ENCODE measurements at places on chromosomes 2 and 18.

- no peaks in the 10 kb centered on the region for H3K27me3 ChIP-seq
- no peak overlapping the region for H3K27ac ChIP-seq
- H3K4me3 ChIP-seq: no peak overlapping the region
- no peak for DNase-seq
- H3K4me1 ChIP-seq: no peaks in the 10 kb centered on the region
Measured at GRCh38 chr2:66717973-66718372, 283.0 kb downstream of the MEIS1 start.

DNA sequence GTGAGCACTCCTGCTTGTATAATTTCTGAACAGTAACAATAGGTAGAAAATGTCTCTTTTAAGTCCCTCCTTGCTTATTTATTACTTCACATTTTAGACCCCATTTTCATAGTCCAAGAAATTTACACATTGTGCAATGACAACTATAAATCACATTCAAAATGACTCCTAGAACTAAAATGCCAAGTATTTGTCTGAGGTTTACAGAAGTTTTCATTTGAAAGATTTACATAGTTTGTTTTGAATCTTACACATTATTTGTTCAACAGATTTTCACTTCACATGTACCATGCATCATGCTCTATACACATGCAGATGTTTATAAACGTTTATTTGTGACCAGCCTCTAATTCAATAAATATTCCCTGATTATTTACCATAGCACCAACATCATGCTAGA lies 15.7 kb upstream of the TRIB2 start:
- peaks cover 3% of the 10 kb centered on the region for H3K4me1 ChIP-seq
- DNase-seq: no peak
- H3K36me3 ChIP-seq: no peaks in the 10 kb centered on the region
- no peak overlapping the region for H3K27ac ChIP-seq

- H3K27ac ChIP-seq: no peak overlapping the region
- no peak overlapping the region for H3K4me3 ChIP-seq
- H3K4me1 ChIP-seq: no peaks in the 10 kb centered on the region
- no peaks in the 10 kb centered on the region for H3K27me3 ChIP-seq
Measured at GRCh38 chr2:218145124-218145523, 19.3 kb downstream of the CXCR2 start.

GRCh38 chr18:54251606-54252390 lies 17.5 kb upstream of the POLI start:
- H3K27me3 ChIP-seq: no peaks in the 10 kb centered on the region
- H3K4me1 ChIP-seq: no peaks in the 10 kb centered on the region
- no peak for DNase-seq
- no peak overlapping the region for H3K27ac ChIP-seq
- no peaks in the 10 kb centered on the region for H3K36me3 ChIP-seq

DNA sequence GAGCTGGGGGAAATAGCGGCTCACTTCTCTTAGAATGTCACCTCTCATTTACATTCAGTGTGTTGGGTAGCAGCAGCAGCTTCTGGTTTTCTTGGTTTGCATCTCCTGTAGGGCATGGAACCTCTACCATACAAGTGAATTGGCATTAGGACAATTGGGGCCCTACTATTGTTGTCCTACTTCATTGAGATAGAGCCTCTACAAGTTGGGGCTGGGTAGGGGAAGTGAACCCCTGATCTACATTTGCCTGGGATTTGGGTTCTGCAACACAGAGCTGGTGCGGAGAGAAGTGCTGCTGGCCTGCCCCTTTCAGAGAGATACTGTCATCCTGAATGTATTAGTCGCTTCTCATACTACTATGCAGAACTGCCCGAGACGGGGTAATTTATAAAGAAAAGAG lies 391.6 kb upstream of the HS6ST1 start:
- DNase-seq: no peak
- no peaks in the 10 kb centered on the region for H3K4me1 ChIP-seq
- H3K27ac ChIP-seq: no peak overlapping the region
- no peaks in the 10 kb centered on the region for H3K27me3 ChIP-seq
- H3K36me3 ChIP-seq: no peaks in the 10 kb centered on the region

- H3K27me3 ChIP-seq: no peaks in the 10 kb centered on the region
- H3K4me1 ChIP-seq: no peaks in the 10 kb centered on the region
- H3K4me3 ChIP-seq: no peak overlapping the region
- no peak for DNase-seq
Measured at GRCh38 chr18:44579745-44580144, 100.9 kb upstream of the SETBP1 start.

DNA sequence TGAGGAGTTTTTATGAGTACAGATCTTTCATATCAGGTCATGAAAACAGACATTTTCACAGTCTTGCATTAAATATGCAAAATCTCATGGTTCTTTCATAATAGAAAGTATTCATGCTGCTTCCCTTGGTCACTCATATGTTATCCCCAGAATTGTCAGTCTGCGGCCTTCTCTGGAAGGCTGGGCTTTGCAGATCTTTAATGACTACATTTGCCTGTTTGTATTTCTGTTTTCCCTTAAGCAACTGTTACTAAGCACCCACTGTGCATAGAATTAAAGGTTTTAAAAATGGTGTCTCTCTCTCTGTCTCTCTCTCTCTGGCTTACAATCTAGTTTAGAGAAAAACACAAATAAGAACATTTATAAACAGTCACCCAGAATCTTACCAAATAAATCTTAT lies 456.3 kb downstream of the RIT2 start:
- H3K27ac ChIP-seq: no peak overlapping the region
- DNase-seq: no peak
- no peak overlapping the region for H3K4me3 ChIP-seq
- no peaks in the 10 kb centered on the region for H3K27me3 ChIP-seq
- H3K4me1 ChIP-seq: no peaks in the 10 kb centered on the region

DNA sequence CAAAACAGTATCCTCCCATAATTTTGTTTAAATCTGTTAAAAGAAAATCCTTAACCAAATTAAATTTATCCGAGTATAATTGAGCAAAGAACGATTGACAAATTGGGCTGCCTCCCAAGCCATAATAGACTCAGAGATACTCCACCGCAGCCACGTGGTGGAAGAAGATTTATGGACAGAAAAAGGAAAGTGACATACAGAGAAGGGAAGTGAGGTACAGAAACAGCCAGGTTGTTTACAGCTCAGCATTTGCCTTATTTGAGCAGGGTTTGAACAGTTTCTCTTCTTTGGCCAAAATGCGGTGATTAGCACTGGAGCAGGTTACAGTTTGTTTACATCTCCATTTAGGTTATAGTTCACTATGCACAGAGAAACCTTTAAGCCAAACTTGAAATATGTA lies 60.8 kb downstream of the KYNU start:
- no peaks in the 10 kb centered on the region for H3K4me1 ChIP-seq
- H3K4me3 ChIP-seq: no peak overlapping the region
- DNase-seq: no peak
- H3K27ac ChIP-seq: no peak overlapping the region
- no peaks in the 10 kb centered on the region for H3K36me3 ChIP-seq
- H3K27me3 ChIP-seq: no peaks in the 10 kb centered on the region

GRCh38 chr2:65498396-65498795 lies 66.0 kb upstream of the SPRED2 start:
- no peaks in the 10 kb centered on the region for H3K27me3 ChIP-seq
- no peak overlapping the region for H3K27ac ChIP-seq
- H3K4me1 ChIP-seq: no peaks in the 10 kb centered on the region

GRCh38 chr18:35215026-35215425 lies 25.8 kb upstream of the ZNF397 start:
- no peaks in the 10 kb centered on the region for H3K4me1 ChIP-seq
- no peak for DNase-seq
- H3K4me3 ChIP-seq: no peak overlapping the region
- H3K27ac ChIP-seq: no peak overlapping the region
- H3K36me3 ChIP-seq: no peaks in the 10 kb centered on the region
- H3K27me3 ChIP-seq: no peaks in the 10 kb centered on the region

DNA sequence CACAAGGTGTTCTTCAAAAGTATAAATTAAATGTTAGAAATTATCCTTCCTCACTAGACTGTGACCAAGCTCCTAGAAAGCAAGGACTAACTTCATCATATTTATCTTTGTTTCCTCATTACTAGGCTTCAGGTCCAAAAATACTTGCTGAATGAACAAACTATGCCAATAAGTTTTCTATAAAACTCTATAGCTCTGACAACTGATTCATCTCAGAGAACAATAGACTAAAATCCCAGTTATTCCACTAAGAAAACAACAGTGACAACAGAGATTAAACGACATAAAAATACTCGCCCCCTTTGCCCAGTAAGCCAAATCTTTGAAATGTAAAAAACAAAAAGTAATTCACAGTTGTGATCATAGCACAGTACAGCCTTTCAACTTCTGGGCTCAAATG lies 13.6 kb downstream of the TLK1 start:
- H3K36me3 ChIP-seq: no peaks in the 10 kb centered on the region
- no peak for DNase-seq
- H3K4me3 ChIP-seq: no peak overlapping the region

DNA sequence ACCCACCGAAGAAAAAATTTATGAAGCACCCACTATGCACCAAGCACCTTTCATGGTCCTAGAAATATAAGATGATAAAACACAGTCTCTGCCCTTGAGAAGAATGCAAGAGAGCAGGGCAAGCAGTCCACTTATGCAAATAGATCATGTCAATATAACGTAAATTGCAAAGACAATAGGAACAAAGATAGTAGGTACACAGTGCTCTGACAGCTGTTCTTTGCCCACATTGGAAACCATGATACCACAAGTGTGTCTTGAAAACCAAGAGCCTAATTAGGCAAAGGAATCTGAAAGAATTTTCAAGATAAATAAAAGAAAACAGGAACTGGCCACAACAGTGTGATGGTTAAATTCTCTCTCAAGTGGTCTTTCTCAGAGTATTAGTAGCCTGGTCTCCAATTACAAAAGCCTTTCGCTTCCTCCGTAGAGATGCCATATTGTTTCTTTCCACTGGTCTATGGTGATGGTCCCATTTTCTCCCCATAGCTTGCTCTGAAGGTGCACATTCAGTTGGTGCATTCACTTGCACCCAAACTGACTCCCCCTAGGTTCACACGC lies 108.5 kb downstream of the VWC2L start:
- no peak overlapping the region for H3K4me3 ChIP-seq
- no peaks in the 10 kb centered on the region for H3K27me3 ChIP-seq
- no peak overlapping the region for H3K27ac ChIP-seq
- DNase-seq: no peak
- H3K36me3 ChIP-seq: no peaks in the 10 kb centered on the region
- H3K4me1 ChIP-seq: no peaks in the 10 kb centered on the region

- no peaks in the 10 kb centered on the region for H3K36me3 ChIP-seq
- DNase-seq: peak; percentile 63
- peak overlapping the region; percentile 6 for H3K27ac ChIP-seq
- no peaks in the 10 kb centered on the region for H3K27me3 ChIP-seq
Measured at GRCh38 chr2:46171411-46171953, 125.7 kb upstream of the EPAS1 start.

- no peaks in the 10 kb centered on the region for H3K36me3 ChIP-seq
- no peak overlapping the region for H3K4me3 ChIP-seq
- H3K27ac ChIP-seq: no peak overlapping the region
- no peak for DNase-seq
- H3K27me3 ChIP-seq: no peaks in the 10 kb centered on the region
- H3K4me1 ChIP-seq: no peaks in the 10 kb centered on the region
Measured at GRCh38 chr2:56502616-56503015, 318.8 kb downstream of the CCDC85A start.

DNA sequence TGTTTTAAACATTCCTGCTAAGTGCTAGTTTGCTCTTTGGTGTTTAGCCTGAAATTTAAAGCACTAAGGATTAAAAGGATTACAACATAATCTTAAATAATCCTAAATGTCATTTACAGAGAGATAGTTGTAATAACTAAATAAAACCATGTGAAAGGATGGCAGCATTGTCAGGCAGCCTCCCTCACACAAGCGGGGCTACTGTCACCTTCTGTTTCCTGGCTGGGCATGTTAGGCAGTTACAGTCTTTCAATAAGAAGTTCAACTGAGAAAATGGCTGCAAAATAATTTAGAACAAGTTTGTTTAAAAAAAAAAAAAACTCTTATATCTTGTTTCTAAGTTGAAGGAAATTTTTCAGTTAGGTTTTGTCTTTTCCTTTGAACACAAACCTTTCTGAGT lies 124.9 kb downstream of the ARHGAP15 start:
- DNase-seq: no peak
- no peak overlapping the region for H3K27ac ChIP-seq
- no peaks in the 10 kb centered on the region for H3K27me3 ChIP-seq

GRCh38 chr2:210315015-210315788 lies at the start of gene MYL1:
MYL1 (minus strand) TSS chr2:210315174; CDS start chr2:210315042, 132 bp downstream.
- H3K4me3 ChIP-seq: no peak within 1 kb of the TSS
- H3K36me3 ChIP-seq: no peaks in the 10 kb centered on the region
- H3K27me3 ChIP-seq: no peaks in the 10 kb centered on the region
- H3K27ac ChIP-seq: no peak within 1 kb of the TSS
- H3K4me1 ChIP-seq: no peaks in the 10 kb centered on the region

- no peaks in the 10 kb centered on the region for H3K36me3 ChIP-seq
- peak overlapping the region; percentile 87 for H3K27ac ChIP-seq
- H3K4me1 ChIP-seq: peaks cover 7% of the 10 kb centered on the region
Measured at GRCh38 chr18:77116201-77117080, 16.1 kb downstream of the MBP start.

- H3K27ac ChIP-seq: no peak overlapping the region
- no peaks in the 10 kb centered on the region for H3K4me1 ChIP-seq
- H3K27me3 ChIP-seq: no peaks in the 10 kb centered on the region
- no peak for DNase-seq
Measured at GRCh38 chr2:224077773-224078507, 38.9 kb upstream of the SERPINE2 start.

- H3K27me3 ChIP-seq: no peaks in the 10 kb centered on the region
- no peaks in the 10 kb centered on the region for H3K36me3 ChIP-seq
- H3K27ac ChIP-seq: peak overlapping the region; percentile 77
- H3K4me3 ChIP-seq: no peak overlapping the region
- peaks cover 5% of the 10 kb centered on the region for H3K4me1 ChIP-seq
Measured at GRCh38 chr2:200466425-200467418, 43.1 kb downstream of the KCTD18 start.

DNA sequence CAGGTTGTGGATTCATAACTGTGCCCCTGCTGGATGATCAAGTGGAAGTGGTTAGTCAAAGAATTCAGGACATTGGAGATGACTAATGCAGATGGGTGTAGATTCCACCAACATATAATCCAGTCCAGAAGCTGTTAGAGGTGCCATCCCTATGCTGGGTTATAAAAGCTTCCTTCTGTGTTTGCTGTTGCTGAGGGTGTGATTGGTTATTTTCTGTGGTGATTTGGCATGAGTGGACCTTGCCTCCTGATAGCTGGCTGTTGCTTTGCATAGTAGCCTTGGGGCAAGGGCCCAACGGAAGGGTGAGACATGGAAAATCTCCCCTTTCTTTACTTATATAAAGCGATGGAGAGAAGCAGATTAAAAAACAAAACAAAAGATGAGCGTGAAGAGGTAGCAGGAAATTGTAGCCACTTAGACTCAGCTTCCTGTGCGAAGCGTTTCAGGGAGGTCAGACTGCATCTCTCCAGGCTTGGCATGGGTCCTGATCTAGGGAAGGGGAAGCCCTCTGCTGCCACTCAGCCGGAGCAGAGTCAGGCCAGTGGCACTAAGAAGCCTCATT lies 190.4 kb downstream of the FMNL2 start:
- no peaks in the 10 kb centered on the region for H3K27me3 ChIP-seq
- no peak overlapping the region for H3K4me3 ChIP-seq
- no peak for DNase-seq
- no peaks in the 10 kb centered on the region for H3K4me1 ChIP-seq
- H3K27ac ChIP-seq: no peak overlapping the region
- H3K36me3 ChIP-seq: no peaks in the 10 kb centered on the region

GRCh38 chr2:68345129-68345875 lies 19.8 kb upstream of the PLEK start:
- no peaks in the 10 kb centered on the region for H3K4me1 ChIP-seq
- H3K36me3 ChIP-seq: no peaks in the 10 kb centered on the region
- H3K27ac ChIP-seq: no peak overlapping the region
- DNase-seq: no peak
- H3K4me3 ChIP-seq: no peak overlapping the region
- no peaks in the 10 kb centered on the region for H3K27me3 ChIP-seq

- H3K4me3 ChIP-seq: no peak overlapping the region
- H3K27ac ChIP-seq: no peak overlapping the region
- H3K36me3 ChIP-seq: no peaks in the 10 kb centered on the region
- no peak for DNase-seq
Measured at GRCh38 chr2:172647439-172647838, 88.2 kb upstream of the RAPGEF4 start.

All from uterus (tissue), 4 donors.